ENCODE measurements at places on chromosomes 12 and 14.

GRCh38 chr14:48452437-48452995 is 777.1 kb upstream of the MDGA2 start:
- DNase-seq = no peak

DNA sequence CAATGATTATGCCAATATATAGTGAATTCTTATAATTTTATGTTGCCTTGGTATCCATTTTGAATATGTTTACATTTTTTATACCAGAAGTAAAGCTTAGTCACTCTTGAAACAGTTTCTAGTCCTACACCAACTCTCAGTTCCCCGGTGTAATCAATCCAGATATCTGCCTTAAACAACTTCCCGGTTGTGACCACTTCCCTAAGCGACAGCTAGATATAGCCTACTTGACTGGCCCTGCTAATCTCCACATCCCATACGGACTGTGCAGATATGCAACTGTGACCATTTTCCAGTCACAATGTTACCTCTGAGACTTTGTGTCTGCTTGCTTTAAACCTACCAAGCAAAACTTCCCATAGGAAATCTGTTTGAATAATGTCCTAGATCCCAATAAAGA is 1551.5 kb upstream of the SEL1L start:
- DNase-seq = no peak

GRCh38 chr12:43208627-43209026 is 343.4 kb downstream of the ADAMTS20 start:
- no peak for DNase-seq

GRCh38 chr14:74018174-74018585 is 908 bp downstream of the ENTPD5 start:
- no peak for DNase-seq

GRCh38 chr12:112175361-112176155 is 50.2 kb downstream of the TRAFD1 start:
- DNase-seq = no peak

DNA sequence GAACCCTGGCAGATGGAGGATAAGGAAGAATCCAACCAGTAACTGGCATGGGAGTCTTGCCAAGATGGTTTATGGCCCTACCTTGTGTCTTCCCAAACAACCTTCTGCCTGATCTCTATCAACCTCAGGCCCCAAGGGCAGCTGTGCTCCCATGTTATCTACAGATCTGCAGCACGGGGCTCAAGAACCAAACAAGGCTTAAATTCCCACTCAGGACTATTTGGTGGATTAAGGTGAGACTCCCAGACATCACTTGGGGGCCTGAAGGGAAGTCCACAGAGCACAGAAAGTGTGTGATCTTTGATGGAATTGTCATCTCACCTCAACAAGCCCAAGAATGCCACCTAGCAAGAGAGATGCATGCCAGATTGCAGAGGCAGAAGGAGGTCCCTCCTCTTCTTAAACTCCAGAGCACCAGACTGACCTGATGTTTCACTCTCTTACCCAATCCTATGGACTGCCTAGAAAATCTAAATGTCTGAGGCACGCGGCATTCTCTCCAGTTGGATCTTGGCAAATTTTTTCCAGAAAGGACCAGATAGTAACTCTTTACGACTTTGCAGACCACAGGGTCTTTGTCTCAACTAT is 759.5 kb upstream of the TBX3 start:
- no peak for DNase-seq

GRCh38 chr12:102067574-102068258 is 5.9 kb upstream of the WASHC3 start:
- DNase-seq = no peak

DNA sequence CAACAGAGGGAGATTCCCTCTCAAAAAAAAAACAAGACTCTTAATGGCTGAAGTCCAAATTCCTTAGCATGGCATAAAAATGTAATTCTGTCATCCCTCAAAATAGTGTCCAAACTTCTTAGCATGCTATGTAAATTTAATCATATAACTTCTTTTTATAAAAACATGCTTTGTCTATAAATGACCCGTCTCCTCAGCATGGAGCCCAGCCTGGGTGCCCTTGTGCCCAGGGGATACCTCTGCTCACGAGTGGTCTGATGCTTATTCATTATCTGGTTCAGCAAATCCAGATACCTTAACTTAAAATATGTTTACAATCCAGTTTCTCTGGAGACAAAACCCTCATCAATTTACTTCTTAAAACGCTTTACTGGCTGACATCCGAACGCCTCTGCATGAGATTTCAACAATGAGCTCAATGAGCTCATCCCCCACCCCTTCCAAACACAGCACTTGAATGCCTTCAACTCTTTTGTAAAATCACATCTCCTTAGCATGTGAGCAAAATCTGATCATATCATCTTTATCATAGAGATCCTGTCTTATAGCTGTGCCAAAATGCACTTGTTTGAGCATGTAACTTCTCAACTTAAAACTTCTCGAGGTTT is 15.7 kb downstream of the RTL1 start:
- no peak for DNase-seq

DNA sequence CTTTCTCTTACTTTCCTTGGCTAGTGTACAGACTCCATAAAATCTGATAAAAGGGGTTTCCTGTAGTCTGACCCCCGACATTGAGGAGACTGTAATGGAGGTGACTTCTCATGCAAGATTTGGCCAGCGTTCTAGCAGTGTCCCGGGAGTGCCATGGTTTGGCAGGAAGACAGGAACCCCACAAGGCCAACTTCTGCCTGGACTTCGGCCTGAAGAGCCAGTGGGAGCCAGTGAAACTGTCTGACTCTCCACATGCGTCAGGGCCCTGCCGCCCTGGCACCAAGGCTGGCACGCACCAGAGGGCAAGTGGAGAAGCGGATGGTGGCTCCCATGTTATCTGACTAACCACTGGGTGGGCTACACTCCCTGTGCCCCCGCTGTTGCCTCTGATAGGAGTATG is 70.5 kb downstream of the TMEM260 start:
- DNase-seq = no peak

DNA sequence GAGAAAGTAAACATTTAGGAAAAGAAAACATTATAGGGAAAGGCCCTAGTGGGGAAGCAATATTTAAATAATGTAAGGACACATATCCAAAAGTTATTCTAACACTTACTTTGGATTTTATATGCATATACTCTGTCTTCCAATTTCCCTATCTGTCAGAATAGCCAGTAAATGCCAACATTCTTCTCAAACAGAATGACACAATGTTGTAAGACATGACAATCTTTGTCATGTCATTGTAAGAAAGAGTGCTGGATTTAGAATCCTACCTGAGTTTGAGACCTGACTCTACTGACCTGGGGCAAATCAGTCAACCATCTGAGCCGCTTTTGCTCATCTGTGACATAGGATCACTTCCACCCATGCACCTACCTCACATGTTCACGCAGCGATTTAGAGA is 198.3 kb downstream of the PHLDA1 start:
- DNase-seq = no peak

GRCh38 chr14:102212845-102213244 is 73.1 kb downstream of the WDR20 start:
- no peak for DNase-seq

- DNase-seq = no peak
Observed at GRCh38 chr14:55190906-55191202, 531 bp downstream of the DLGAP5 start.

Data from thoracic aorta (tissue), 2 donors.